ENCODE measurements at places on chromosomes 3 and 15.

GRCh38 chr15:78146425-78147154 lies 2.6 kb upstream of the IDH3A start:
- no peak for DNase-seq

DNA sequence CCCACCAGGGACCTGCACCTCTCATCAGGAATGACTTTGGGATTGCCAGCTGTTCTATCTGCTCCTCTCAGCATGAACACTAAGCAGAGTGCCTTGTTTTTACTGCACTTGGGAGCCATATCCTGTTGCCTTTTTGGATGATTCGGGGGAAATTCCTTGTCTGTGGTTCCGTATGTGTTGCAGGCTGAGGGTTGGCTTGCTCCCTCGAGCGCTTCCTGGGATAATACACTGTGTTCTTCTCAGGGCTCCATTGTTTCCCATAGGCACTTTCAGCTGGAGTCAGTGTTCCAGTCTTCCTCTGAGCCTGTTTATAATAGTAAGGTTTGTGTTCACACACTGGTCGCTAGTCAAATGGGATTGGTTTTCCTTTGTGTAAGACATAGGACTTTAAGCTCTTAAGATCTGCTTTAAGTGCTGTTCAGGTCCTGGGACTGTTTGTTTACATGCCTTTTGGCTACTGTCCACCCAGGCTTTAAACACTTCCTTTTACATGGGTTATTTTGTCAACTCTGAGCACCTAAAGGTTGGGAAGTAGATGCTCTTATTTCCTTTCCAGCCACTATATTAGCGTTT lies 23.4 kb downstream of the BOC start:
- no peak for DNase-seq

DNA sequence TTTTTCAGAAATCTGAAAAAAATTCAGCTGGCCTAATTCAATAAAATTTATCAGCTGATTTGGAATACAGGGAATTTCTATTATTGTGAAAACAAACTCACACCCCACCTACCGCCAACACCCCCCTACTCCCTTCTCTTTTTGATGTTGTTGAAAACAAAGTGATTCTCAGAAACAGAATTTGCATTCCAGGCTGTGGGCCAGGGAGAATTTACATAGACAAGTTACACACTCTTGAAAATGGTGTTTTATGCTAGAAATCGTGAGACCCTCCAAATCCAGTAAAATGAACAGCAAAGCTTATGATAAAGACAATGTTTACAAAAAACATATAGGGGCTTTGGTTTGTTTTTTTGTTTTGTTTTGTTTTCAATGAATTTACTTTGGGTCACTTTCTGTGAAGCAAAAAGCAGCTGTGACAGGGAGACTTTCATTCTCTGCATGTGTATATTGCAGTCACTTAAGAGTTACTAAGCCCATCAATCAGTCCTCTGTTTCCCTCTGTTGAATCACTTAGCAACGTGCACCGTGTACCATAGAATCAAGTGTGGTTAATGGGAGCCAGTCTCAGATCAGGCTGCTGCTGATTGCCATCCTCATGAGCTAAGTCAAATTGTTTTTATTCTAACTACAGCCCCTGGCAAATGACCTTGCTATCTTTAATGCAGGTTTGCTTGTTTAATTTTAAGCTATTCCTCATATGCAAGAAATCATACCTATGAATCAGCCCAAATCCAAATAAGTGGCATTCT lies 159.8 kb downstream of the ALCAM start:
- no peak for DNase-seq

DNA sequence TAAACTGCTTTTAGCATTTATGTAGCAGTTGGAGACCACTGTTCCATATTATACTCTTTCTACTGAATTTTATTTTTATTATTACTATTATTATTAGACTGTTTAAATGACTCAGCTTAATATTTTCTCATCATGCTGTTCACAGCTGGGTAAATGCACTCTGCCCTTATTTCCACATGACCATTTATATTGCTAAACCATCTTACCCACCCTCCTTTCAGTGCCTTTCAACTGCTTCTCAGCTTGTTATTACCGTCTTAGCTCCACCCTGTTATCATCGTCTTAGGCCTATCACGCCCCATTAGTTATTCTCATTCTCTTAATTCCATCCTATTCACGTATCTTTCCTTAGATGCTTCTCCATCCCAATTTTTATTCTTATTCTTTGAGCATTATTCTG lies 212.6 kb downstream of the GAP43 start:
- DNase-seq = no peak

DNA sequence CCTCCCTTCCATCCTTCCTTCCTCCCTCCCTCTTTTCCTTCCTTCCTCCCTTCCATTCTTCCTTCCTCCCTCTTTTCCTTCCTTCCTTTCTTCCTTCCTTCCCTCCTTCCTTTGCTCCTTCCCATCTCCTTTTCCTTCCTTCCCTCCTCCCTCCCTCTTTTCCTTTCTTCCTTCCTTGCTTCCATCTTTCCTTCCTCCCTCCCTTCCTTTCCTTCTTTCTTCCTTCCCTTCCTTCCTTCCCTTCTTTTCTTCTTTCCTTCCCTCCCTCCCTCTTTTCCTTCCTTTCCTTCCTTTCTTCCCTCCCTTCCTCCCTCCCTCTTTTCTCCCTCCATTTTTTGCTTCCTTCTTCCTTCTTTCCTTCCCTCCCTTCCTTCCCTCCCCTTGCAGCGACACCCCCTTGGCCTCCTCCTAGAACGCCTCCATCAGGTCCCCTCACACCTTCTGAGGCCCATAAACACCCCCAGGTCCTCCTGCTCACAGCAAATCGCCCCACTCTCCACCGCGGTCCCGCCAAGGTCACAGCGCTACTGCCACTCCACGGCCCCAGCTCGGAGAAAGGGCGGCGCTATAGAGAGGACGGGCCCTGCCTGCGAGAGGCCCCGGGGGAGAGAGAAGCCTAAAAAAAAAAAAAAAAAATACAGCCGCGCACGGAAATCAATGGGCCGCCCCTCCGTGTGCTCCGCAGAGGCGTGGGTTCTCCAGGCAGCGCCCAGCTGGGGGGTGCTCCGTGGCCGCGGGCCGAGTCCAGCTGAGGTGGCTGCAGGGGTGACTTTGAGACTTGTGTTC lies 328.2 kb downstream of the OCA2 start:
- DNase-seq = no peak

- no peak for DNase-seq
These were observed 36.3 kb downstream of the TFG start for GRCh38 chr3:100745617-100746016.

DNA sequence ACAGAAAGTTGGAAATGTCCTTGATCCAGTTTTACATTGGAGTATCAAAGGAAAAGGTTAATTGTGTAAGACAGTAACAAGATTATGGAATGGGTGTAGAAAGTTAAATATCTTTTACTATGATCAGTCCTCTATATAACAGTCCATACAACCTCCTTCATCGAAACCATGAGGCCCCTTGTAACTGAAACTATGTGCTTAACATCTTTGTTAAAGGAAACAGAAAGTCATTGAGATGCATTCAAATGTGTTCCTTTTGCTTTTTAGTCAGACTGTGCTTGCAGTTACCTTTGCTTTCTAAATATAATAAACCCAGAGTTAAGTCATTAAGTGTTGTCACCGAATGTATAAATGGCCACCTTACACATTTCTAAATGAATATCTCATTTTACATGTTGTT lies 1298.5 kb downstream of the ROBO2 start:
- DNase-seq = no peak

DNA sequence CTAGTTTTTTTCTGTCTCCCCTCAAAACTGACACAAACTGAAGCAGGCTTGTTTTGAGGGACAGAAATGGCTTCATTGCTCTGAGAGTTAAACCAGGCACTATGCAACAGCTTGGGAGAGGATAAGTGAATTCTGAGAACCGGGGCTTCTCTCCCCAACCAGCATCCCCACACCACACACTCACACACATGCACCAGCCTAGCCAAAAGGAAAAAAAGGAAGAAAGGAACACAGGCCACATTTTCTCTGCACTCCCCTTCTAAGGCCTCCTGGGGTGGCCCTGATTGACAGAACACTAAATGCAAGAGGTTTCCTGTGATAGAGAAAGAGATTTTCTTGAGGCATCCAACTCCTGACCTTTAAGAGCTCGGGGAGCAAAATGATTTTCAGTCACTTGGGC lies 177.5 kb downstream of the TLE3 start:
- DNase-seq = no peak

DNA sequence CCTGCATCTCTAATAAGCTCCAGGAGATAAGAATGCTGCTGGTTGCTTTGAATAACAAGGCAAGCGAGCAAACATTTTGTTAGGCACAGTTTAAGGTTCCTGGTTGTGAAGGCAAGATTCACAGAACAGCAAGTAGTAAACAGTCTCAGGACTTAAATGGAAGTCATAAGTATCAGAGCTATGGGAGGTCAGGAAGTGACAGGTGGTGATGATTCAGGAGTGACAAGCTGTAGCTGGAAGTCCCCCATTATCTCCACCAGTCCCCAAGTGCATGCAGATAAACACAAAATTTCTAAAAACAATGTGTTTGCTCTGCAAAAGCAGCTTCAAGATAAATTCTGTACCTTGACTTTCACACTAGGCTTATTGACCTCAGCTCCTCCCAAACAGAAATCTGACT lies 3.3 kb downstream of the FETUB start:
- DNase-seq = no peak

DNA sequence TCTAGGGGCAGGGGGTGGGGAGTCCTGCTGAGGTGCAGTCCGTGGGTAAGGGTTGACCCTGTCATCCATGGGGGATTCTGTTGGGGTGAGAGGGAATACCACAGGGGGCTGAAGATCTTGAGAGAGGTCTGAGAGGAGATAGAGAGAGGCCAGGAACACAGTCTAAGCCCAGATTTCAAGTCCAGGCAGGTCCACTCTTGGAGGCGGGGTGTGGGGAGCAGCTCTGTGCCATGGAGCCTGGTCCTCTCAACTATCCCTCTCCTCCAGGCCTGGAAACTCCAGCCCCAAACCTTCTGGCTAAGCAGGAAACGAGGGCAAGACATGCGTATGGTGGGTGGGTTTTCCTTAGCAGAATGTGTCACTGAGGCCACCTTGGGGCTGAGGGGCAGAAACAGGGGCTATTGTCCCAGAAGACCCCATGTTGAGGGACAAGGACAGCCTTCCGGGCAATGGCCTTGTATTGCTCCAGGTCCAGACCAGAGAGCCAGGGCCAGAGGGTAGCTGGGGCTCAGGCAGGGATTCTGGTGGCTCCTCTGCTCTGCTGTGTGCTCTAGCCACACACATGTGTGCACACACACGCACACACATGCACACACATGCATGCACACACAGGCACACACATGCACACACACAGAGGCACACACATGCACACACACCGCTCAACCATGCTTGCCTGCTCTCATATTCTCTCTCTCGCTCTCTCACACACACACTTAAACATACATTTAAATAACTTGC lies 48.6 kb upstream of the MAGEF1 start:
- DNase-seq = no peak

DNA sequence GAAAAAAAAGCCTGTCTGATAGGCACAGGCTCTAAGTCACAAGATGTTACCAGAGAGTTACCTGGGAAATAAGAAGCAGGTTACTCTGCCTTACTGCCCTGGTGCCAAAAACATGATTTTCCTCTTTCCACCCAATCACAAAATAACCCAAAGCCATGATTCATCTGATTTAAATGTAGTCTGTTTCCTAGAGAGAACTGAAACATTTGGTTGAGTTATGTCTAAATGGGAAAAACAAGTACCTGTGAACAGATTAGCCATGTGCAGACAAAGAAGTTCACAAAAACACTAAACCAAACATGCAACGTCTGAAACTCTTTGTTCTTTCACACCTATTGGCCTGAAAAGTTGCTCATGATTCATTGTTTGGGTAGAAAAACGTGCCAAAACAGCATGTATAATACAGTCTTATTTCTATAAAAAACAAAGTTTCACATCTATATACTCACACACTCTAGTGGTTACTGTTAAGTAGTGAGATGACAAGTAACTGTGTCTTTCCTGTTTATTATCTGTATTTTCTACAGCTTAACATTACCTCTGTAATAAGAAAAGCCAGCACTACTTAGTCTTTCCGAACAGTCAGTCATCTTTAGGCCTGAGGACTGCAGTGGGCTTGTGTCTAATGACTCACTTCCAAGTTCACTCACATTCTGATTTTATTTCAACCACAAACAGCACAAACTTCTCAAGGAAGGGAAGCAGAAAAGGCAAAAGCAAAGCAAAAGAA lies 30.2 kb downstream of the FAM174B start:
- DNase-seq = no peak

DNA sequence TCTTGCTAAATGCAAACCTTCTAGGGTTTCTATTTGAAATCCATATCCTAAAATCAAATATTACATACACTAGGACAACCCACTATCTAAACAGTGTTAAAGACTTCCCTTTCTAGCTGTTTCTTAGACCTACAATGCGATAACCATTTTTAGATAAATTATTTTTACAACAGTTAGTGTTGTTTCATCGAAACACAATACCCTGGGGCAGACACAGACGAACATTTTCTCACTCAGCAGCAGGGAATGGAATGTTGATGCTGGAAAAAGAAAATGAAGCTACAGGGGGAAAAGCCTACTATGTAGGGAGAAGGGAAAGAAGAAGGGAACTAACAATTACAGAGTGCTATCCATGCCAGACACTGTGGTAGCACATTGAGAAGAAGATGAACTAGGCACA lies 6.0 kb upstream of the HERC1 start:
- no peak for DNase-seq

GRCh38 chr3:109532257-109533216 lies 195.2 kb upstream of the DPPA4 start:
- peak; percentile 21 for DNase-seq

- DNase-seq = no peak
These were observed 5.4 kb upstream of the CRBN start for GRCh38 chr3:3184876-3185275.

DNA sequence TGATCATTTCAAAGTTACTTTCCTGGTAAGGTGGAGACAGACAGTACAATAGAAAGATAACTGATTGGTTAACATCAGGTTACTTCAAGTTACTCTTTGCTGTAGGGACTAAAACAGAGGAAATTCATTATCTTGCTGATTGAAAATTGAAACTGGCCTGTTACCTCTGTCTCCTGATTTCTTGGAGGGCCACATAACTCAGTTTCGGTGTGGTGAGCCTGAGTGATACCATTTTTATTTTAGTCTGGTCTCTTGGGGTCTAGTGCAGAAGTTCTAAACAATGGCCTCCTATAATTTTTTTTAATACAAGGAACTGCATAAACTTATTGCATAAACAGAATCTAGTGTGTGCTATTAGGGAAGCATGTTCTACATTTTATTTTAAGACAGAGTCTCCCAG lies 1.2 kb upstream of the ICE2 start:
- DNase-seq = no peak

DNA sequence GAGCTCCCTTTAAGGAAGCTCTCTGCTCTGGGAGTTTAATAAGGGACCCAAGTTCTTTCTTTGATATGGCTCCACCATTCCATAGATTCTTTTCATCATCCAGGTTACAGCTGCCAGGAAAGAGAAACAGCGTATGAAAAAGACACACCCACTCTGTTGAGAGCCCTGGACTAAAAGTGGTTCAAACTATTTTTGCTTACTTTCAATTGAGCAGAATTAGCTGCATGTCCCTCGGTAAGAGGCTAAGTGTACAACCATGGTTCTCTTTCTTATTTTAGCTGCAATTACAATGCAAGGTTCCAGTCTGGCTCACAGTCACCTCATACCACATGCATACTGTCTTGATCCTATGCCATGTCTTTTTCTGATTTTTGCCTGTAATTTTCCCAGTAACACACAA lies 1288.3 kb downstream of the NSUN3 start:
- no peak for DNase-seq
